ENCODE measurements at places on chromosomes 13 and 19.

GRCh38 chr19:7442423-7442822 lies 46.4 kb downstream of the PEX11G start:
- no peak for DNase-seq

- DNase-seq, result no peak
Observed at GRCh38 chr13:58666331-58666730, 1034.8 kb downstream of the PCDH17 start.

DNA sequence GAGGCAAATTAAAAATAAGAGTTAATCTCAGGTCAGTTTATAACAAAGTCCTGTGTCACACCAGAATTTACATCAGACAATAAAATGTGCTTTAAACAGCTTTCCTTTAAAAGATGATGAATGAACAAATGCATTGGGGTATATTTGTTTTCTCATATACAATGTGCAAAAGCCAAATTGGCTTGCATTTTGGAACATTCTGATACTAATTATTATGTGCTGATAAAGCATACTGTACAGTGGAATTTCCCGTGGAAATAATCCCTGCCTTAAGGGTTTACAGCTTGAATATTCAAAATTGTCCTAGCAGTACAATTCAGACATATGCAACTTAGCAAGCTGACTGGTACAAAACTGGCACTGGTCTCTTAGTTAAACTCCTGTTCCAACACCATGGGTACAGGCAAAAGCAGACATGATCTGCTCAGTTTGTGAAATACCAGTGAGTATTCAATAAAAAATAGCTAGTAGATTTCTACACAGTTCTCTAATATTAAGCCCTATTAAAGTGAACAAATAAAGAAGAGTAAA lies 373.4 kb downstream of the SLITRK1 start:
- DNase-seq, result no peak

GRCh38 chr13:83216479-83217245 lies 665.6 kb downstream of the SLITRK1 start:
- DNase-seq, result no peak

GRCh38 chr13:86792153-86792651 lies 879.0 kb upstream of the SLITRK5 start:
- no peak for DNase-seq

DNA sequence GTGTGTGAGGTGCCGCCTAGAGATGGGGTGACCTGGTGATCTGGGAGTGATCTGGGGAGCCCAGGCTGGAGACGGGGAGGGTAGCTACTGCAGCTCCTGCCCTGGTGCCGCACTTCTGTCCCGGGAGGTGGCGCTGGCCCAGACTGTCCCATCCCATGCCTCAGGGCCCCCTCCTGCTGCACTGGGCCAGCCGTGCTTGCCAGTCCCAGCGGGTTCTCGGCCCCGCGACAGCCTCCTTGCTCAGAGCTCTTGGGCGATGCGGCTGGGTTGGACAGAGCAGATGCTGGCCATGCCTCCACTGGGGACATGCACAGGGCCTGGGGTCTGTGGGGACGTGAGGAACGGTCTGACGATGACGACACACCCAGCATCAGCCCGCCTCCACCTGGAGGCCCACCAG lies 2.5 kb downstream of the RAX2 start:
- DNase-seq, result no peak

DNA sequence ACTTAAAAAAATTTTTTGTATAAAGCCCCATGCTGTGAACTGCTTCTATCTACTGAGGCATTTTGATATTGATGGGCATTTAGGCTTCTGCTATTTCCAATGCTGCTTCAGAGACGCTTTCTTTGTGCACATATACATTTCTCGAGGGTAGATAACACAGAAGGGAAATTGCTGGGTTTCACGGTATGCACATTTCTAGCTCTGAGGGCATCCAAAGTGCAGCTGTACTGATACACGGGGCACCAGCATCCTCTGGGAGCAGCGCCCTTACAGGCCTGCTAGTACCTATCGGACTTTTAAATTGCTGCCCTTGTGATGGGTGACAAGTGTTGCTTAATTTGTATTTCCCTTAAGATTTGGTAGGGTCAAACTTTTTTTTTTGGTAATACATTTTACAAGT lies 88.6 kb downstream of the KCTD15 start:
- no peak for DNase-seq

GRCh38 chr13:48682436-48682835 lies 28.7 kb downstream of the CYSLTR2 start:
- no peak for DNase-seq

- DNase-seq, result no peak
Observed at GRCh38 chr13:58087566-58087965, 456.0 kb downstream of the PCDH17 start.

- DNase-seq, result no peak
Observed at GRCh38 chr19:6204212-6204611, 68.7 kb downstream of the ACSBG2 start.

DNA sequence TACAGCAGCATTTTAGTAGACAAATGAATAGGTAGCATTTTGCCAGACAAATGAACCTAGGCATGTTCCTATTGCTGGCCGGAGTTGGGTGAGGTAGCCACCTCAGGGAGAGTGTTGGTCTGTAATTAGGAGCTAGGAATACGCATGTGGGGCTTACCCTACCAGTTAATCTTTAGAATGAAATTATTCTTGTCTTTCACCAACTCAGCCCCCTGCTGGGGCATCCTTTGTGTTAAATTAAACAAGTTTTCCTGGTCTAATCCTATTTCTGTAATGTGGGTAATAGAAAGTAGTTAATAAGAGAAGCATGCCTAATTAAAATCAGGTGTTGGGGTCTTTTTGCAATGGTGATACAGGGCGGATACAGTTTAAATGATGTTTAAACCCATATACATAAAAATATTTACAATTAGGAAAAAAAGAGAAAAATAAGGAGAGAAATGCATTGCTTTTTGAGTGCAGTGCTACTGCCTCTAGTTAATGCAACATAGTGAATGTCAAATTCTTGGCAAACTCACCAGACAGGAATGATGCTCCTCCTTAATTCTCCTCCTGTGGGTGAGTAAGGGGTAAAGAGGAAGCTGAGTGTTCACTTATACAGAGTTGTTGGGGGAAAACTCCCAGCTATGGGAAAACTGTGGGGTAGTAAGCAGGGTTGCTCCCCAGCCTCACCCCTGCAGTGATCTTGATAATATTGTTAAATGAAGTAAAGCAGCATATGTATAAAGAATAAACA lies 276.4 kb upstream of the EDNRB start:
- DNase-seq, result no peak

Data from HEK293T (cell line).